CMK (cell line): ENCODE measurements at places on chromosomes 2 and 18.

DNA sequence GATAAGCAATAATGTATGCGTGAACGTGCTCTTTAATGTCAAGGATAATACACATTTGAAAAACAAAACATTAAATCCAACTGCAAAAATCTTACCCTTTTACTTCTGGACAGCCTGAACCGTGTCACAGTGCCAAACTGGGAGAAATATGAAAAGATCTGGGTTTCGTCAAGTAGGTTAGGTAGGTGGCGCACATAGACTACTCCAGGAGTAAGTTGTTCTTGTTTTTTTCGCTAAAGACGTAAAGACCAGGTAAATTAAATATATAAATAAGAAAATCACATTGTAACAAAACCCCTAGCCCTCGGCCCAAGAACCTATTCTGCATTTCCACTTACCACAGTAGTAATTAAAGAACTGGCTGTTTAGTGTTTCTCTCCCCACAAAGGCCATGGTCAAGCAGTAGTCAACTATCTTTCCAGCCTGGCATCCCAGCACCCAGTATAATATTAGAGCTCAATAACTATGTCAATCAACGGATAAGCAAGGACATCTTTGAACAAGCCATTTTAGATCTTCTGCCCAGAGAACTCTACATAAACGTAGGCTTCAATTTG is 1.1 kb downstream of the NIFK start:
- no peak for DNase-seq

DNA sequence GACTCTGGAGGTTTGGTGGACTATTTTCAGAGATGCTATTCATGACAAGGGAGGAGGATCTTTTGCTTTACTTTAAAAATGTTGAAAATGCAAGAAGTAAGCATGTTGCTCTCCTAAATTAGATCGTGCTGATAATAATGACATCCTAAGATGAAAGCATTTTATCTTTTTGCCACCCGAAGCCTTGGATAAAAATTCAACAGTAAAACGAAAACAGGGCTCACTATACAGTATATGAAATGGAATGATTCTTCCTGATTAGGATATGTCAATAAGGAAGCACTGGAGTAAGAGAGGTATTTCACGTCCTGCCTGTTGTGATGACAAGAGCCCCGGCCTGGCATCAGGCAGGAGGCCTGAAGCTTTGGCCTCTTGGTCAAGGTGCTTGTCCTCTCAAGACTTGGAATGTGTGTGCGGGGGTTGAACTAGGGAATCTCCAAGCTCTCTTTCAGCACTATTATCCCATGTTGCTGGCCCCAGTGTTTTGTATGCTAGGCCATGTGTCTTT is 306.0 kb downstream of the MTX2 start:
- DNase-seq, result no peak

DNA sequence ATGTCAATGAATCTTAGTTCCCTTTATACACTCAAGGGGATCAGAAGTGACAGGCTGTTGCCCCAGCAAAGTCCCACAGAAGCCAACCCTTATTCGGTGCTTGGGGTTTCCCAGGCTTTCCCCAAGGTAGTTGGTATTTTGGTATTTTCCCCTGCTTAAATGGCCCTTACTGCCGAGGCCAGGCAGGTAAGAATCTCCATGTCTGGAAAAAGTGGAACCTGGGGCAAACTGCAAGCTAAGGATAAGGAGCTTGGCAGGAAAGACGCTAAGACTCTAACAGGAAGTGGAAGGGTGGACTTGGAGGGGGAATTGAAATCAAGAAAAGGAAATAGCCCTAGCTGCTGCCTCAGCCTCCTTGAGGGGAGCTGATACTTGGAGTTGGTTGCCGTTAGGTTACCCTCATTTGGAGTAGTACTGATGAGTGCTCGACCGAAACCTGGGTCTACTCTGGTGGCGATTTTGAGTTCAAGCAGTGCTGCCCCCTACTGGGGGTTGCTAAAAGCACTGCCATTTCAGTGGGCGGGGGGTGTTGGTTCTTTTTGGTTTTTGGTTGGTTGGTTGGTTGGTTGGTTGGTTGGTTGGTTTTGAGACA is 3.3 kb upstream of the GPBAR1 start:
- DNase-seq, result no peak

DNA sequence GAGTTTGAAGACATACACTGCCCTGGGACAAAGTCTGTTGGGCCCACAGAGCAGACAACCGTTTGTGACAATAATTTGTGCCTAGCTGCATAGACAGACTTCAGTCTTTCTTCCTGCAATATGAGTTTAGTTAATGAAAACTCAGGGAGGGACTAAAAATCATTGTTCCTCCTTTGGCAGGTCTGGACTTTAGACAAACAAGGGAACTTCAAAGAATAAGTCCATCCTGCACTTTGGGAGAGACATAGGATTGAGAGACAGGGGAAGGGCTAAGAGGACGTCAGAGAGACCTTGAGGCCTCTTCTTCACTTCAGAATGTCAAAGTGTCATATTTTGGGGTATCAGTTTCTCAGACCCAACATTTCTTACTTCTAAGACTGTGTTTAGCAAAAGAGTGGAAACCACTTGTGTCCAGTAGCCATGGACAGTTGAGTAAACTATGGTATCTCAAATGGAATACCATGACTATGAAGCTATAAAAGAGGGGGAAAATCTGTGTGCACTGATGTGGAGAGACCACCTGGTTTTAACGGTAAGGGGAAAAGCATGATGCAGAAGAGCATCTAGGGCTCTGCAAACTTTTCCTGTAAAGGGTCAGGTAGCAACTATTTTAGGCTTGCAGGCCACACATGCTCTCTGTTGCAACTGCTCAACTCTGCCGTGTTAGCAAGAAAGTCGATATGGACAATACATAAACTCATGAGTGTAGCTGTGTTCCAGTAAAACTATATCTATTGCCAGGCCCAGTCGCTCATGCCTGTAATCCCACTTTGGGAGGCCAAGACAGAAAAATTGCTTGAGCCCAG is 217.8 kb upstream of the SH3BP4 start:
- no peak for DNase-seq

GRCh38 chr18:45660746-45661145 is 45.5 kb downstream of the SLC14A2 start:
- DNase-seq, result no peak

- DNase-seq, result no peak
Observed at GRCh38 chr2:162748566-162749215, 89.9 kb downstream of the KCNH7 start.

DNA sequence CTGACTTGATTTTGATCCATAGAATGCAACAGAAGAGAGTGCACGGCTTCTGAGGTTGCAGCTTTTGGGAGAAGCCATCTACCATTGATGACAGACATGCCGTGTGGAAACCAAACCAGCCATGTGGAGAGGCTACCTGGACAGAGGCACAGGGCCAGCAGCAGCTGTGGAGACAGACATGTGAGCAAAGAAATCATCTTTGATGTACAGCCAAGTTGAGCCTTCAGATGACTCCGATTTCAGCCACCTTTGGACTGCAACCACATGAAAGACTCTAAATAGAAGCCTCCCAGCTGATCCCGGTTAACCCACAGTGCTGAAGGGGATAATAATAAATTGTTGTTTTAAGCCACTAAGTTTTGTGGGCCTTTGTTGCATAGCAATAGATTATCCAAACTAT is 54.2 kb downstream of the TSN start:
- no peak for DNase-seq
